ENCODE measurements at places on chromosomes 6 and 20. TPM values are rescaled to one million over a fixed set of nuclear protein-coding genes. Genes with fewer than 3 reads are reported as not detected.

FAM83B gene
- total RNA-seq = not detected

C20orf96 gene
- total RNA-seq = 3.3 TPM

TNNC2 gene
- total RNA-seq = not detected

E2F1 gene
- 11.7 TPM for total RNA-seq

GFOD1 gene
- 21.1 TPM for total RNA-seq

STX11 gene
- 26.5 TPM for total RNA-seq

BCLAF1 gene
- total RNA-seq = 68.4 TPM

BHLHE23 gene
- total RNA-seq = not detected

TINAG gene
- not detected for total RNA-seq

NTSR1 gene
- 0.15 TPM for total RNA-seq

UNC5CL gene
- total RNA-seq = not detected

STMND1 gene
- total RNA-seq = not detected

LPA gene
- total RNA-seq = not detected

XKR7 gene
- total RNA-seq = not detected

GTSF1L gene
- not detected for total RNA-seq

HLA-DMA gene
- total RNA-seq = 4.9 TPM

ZC2HC1B gene
- not detected for total RNA-seq

IYD gene
- total RNA-seq = not detected

GRM1 gene
- total RNA-seq = not detected

PRRT1 gene
- not detected for total RNA-seq

EYA4 gene
- 0.33 TPM for total RNA-seq

FUT9 gene
- total RNA-seq = not detected

IP6K3 gene
- not detected for total RNA-seq

TMEM74B gene
- 1.4 TPM for total RNA-seq

SLC17A3 gene
- total RNA-seq = not detected

MUC21 gene
- not detected for total RNA-seq

ATXN1 gene
- 6.7 TPM for total RNA-seq

OOEP gene
- total RNA-seq = not detected

ECT2L gene
- total RNA-seq = not detected

MTFR2 gene
- total RNA-seq = 11.3 TPM

KCNK17 gene
- not detected for total RNA-seq

RBM39 gene
- total RNA-seq = 126 TPM

IL17F gene
- not detected for total RNA-seq

MYCT1 gene
- total RNA-seq = 122 TPM
